ENCODE measurements at places on chromosomes 11 and 22. TPM values are rescaled to one million over a fixed set of nuclear protein-coding genes. Genes with fewer than 3 reads are reported as not detected.
A peak's percentile ranks its signal among the peaks of the same experiment; 100 is the strongest.

- no peak for DNase-seq
Measured at GRCh38 chr22:50714150-50714549, 23.9 kb upstream of the ACR start.

DNA sequence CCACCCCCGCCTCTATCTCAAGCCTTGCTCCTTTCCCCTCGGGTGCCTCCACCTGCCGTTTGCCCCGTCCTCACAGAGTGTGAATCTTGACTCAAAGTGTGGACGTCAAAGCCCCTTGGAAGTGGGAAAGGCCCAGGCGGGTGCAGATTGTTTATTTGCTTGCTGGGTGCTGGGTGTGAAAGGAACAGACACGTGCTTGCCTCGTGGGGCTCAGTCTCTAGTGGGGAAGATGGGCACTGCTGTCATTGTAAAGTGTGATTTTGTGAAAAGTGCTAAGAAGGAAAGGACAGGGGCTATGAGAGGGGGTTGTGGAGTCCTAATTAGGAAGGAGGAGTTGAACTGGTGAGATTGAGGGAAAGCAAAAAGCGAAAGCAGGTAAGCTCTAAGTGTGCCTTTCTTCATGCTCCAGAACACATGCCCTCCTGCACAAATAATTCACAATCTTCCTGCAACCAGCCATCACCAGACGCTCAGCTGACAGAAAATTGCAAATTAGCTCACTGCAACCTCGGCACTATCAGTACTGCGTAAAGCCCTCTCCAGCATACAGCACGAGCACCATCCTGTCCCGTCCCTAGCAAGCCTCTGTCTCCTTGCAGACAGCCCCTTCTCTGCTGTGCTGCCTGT is 9.7 kb upstream of the GCAT start:
- no peak for DNase-seq

GRCh38 chr11:1077417-1078119 is 2.9 kb downstream of the MUC2 start:
- no peak for DNase-seq

DNA sequence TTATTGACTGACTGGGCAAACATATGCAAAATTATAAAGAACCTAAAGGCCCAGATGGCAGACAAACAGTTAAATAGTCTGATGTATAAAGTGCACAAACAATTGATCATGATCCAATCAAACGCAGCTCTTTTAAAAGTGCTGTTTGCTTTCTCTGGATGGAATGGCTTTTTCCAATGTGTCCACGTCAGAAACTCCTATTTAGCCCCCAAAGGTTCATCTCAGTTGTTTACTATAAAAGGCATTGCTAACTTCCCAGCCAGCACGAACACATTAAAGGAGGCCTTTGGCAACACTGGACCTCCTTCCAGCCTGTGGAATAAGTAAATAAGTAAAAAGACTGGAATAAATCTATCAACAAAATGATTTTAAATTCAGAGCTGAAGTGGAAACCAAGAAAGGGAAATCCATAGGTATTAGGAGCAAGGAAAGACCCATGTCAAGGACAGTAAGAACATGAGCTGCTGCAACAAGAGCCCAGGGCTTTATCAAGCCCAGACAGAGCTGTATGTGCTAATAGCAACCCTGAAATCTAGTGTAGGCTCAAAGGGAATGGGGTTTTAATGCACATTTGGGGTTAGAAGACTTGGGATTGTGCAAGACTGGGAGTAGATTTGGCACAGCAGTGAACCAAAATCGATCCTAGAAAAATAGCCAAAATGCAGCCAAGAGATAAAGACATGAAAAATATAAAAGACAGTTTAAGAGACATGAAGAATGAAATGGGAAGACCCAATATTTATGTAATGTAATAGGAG is 105.4 kb downstream of the EFCAB6 start:
- no peak for DNase-seq

DNA sequence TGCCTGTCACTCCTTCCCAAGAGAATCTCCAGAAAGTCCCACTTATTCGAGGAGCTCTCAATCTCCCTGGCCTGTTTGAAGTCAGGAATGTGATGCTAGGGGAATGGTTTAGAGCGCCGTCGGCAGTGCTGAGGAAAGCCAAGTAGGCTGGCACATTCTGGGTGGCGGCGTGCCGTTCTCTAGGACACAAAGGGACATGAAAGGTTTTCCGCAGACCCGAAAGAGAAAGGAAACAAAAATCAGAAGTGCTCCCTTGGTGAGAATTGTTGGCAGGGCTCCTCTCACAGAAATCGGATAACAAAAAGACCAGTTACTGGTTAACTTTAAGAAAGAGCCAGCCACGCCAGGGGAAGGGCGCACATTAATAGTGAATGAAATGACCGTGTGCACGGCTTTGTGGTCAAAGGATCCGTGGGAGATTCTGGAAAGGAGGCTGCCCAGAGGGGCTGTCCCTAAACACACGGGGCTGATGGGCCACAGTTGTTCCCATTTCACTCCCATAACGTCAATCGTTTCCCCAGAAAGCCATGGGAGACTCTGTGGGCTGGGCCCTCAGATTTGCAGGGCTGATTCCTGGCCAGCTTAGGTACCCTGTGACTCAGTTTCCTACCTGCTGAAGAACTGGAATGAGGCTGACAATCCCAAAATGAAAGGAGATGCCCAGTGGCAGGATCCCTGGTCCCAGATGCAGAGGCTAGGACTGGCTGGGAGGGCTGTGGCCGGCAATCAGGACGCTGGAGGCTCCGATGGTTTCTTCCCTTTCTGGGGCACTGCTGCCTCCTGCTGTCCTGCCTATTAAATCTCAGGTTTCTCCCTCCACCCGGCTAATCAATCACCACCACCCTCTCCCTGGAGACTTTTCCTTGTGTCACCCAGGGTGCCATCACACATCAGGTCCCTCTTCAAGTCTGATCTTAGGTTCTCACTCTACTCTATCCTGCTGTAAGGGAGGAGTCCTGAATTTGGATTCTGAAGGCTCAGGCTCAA is 82.3 kb downstream of the RCN1 start:
- no peak for DNase-seq

DNA sequence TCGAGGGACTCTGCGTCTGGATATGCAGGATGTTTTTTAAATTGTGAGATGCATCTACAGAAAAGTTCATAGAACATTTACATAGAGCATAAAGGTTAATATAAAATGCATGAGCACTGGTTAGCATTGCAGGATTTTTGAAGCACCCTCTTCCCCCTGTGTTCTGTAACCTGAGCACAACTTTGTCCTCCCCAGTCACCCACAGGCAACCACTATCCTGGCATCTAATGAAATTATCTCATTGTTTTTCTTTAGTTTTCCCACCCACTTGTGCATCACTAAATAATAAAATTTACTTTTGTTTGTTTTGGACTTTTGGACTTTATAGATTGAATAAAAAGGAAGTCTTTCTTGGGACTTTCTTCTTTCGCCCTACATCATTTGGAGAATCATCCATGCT is 10.0 kb upstream of the NNMT start:
- DNase-seq: no peak

- DNase-seq: no peak
Measured at GRCh38 chr11:11996321-11997048, 11.9 kb downstream of the DKK3 start.

DNA sequence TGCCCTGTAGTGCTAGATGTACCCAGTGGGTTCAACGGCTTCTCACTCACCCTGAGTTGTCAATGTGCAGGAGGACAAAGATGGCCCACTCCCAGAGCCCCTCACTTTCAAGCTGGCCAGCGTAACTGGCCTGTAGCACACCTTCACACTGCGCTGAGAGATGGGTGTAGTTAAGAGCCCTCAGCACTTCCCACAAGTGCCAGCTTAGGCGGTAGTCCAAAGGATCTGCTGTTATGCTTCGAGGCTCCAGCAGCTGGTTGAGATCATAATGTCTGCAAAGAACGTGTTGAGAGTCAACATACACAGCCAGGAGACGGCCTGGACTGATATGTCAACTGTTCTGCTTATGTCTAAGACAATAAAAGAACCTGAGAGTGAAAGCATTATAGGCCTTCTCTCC is 14.7 kb upstream of the CHRNA10 start:
- DNase-seq: no peak

GRCh38 chr22:45883811-45884170 is 93.2 kb downstream of the WNT7B start:
- no peak for DNase-seq

DNA sequence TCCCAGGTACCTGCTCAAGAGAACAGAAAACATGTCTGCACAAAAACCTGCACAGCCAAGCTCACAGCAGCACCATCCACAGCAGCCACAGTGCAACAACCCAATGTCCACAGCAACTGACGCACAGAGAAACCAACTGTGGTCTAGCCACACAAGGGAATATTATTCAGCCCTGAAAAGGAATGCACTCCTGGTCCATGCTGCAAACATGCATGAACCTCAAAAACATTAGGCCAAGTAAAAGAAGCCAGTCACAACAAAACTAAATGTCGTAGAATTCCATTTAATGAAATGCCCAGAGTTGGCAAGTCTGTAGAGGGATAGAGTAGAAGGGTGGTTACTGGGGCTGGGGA is 60.6 kb downstream of the MYEOV start:
- DNase-seq: no peak

- DNase-seq: no peak
Measured at GRCh38 chr22:16838073-16838472, 12.9 kb upstream of the XKR3 start.

DNA sequence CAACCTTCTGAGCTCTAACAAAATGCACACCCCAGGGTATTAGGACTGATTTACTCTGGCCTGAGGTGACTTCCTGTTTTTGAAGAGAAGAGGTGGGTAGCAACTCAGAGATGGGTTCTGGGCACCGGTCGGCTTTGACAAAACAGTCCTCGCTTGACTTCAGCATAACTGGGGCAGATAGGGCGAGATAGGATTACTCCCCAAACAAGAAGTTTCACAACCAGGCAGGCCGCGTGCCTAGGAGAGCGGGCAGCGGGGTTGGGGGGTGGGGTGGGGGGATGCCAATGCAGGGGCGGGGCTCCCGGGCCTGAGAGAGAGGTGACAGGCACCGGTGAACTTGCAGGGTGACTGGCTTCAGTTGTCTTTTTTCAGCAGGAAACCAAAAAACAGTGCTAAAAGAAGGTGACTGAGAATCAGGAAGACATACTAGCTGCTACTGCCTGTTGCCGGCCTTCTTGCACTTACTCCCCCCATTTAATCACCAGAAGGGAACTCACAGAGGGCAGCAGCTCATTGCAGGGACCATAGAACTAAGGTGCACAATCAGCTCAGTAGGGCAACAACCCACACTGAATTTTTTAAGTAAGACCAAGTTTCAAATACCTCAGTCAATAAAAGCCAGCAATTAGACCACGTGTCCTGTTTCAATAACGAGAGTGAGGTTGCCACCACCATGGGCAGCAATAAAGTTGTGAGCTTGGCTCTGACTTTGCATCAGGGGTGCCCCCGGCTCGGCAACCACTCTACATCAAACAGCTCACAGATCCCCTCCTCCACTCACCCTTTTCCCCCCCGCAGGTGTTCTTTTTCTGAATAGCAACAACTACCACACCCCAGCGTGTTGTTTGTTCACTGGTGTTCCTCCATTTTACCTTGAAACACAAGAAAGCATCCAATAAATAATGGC is 37.2 kb upstream of the ETS1 start:
- DNase-seq: peak; percentile 82

GRCh38 chr11:64241491-64242374 is 838 bp downstream of the FKBP2 start:
- no peak for DNase-seq

DNA sequence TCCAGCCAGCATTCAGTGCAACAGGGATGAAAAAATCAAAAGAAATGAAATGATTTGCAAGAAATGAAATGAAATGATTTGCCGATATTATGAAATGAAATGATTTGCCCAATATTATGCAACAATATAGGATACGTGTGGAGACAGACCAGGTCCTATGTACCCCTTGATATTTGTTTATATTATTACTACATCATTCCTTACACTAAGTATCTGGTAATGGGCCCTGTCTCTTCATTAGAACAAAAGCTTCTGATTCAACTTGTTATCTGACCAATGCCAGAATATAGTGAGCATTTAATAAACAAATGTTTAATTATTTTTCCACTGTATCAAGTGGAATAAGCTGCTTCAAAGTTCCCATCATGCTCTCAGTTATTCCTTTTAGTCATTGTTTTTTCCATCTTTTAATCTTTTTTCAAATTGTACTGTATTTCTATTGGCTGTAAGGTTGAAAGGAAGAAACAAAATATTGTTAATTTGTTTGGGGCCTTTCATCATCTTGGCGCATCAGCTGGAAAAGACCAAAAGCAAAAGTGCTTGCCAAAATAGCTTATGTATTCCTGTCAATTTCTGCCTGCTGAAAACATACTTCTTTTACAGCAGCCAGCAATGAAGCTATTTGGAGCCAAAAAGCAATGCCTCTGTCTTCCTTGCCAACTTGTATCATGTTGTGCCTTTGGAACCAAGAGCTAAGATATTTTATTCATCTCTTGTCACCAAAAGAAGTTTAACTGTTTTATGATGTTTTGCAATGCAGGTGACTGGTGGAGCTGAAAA is 2314.9 kb downstream of the LRRC4C start:
- no peak for DNase-seq

GRCh38 chr22:40352763-40353162 is 6.5 kb downstream of the ADSL start:
- DNase-seq: no peak

DNA sequence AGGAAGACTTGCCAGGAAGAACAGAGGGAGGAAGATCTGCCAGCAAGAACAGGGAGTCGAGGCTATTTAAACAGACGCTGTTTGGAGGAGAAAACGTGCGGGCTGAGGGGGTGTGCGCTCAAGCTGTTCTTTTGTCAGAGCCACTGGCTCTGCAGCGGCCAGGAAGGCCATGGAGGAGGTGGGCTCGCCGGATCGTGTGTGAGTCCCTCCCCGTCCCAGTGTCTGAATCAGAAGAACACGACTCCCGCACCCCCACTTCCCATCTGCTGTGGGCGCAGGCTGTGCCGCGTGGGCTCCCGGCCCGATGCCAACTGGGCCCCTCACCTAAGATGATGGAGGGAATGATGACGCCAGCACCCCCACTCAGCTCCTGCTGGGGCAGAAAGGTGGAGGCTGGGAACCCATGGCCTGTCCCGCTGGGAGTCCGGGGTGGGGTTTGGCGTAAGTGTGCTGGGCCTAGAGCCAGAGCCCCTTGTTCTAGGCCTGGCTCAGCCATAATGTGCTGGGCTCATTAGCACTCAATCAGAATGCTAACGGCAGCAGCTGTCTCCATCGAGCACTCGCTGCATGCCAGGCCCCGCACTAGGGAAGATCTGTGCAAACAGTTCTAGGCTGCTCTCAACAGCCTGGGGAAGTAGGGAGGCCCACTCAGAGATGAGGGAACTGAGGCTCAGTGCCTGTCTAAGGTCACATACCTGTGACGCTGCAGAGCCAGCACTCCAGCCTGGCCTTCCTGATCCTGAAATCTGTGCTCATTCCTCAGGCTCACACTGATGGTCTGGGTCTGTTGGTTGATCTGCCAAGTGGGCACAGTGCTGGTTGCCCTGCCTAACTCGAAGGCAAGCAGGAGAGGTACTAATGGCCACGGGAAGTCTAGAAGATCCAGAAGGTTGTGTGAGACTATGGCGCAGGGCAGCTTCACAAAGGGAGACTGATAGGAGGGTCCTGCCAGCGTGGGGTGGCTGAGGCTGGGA is 11.5 kb downstream of the NPTXR start:
- no peak for DNase-seq

MYBPC3 gene
- total RNA-seq: not detected

ADAMTS8 gene
- not detected for total RNA-seq

FREY1 gene
- total RNA-seq: 2.0 TPM

CCDC34 gene
- 22.4 TPM for total RNA-seq

MMP3 gene
- total RNA-seq: not detected

DEFB131B gene
- not detected for total RNA-seq

ACRV1 gene
- total RNA-seq: not detected

OR51I2 gene
- not detected for total RNA-seq

RAB30 gene
- 17.1 TPM for total RNA-seq
